ENCODE measurements at places on chromosomes 5 and 9.

DNA sequence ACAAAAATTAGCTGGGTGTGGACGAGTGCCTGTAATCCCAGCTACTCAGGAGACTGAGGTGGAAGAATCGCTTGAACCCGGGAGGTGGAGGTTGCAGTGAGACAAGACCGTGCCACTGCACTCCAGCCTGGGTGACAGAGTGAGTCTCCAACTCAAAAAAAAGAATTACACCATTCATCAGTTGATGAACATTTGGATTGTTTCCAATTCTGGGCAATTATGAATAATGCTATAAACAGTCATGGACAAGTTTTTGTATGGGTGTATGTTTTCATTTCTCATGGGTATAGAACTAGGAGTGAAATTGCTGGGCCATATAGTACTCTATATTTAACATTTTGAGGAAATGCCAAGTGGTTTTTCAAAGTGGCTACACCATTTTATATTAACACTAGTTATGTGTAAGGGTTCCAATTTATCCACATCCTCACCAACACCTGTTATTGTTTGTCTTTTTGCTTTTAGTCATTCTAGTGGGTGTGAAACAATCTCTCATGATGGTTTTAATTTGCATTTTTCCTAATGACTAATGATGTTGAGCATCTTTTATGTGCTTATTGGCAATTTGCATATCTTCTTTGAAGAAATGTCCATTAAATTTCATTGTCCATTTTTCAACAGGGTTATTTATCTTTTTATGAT is 9.0 kb upstream of the CCDC125 start:
- DNase-seq, result no peak

DNA sequence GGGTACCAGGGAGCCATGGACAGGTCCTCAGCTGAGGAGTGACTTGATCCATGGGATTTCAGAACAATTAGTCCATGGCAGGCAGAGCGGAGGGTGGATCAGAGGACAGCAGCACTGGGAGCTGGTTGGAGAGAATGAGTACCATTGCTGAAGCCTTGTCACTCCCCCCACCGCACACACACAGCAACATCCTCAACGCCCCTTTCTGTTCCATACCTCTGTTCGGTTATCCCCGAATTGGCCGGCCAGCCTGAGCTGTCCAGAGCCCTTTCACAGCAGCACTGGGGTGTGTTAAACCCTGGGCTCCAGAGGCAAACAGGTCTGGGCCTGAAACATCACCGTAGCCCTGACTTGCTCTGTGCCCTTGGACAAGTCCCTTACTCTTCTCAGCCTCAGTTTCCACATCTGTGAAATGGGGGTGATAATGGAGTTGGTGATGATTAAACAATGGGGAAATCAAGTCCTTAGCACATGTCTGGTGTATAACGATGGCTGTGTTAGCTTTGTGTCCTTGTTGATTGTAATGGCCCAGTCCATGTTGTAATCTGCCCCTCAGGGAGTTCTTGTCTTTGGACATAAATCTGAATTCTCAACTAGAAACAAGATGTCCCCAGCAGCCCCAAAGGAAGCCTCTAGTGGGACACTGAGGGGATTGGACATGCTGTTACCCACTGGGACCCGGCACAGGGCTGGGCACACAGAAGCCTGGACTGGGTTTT is 16.9 kb downstream of the GSN start:
- peak; percentile 70 for DNase-seq

GRCh38 chr9:94713436-94714215 is 12.9 kb upstream of the AOPEP start:
- no peak for DNase-seq

- DNase-seq, result no peak
Measured at GRCh38 chr5:146560205-146560812, 44.3 kb upstream of the GPR151 start.

DNA sequence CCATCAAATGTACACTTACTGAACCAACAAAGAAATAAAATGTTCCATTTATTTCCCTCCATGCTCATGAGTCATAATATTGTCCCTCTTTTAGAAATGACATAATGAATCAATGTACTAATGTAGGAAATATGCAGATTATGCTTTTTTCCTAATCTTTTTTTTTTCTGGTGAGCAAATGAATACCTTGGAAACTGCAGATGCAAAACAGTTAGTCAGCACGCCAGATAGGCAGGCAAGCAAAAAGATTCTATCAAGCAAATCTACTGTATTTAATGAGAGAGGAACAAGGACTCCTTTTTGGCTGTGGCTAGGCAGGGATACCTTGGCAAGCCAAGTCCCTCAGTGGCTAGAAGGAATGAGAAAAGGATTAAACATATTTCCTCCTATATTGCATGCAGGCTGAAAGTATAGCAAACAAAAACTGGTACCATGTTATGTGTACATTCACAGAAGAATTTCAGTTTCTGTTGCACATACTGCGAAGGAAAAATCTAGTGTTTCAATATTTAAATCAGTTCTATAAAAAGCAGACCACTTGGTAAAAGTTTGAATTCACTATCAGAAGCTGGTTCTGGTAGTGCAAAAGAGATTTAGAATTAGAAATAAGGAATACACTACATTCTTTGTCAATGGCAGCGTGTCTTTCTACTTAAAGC is 605.4 kb downstream of the TLE1 start:
- DNase-seq, result no peak

DNA sequence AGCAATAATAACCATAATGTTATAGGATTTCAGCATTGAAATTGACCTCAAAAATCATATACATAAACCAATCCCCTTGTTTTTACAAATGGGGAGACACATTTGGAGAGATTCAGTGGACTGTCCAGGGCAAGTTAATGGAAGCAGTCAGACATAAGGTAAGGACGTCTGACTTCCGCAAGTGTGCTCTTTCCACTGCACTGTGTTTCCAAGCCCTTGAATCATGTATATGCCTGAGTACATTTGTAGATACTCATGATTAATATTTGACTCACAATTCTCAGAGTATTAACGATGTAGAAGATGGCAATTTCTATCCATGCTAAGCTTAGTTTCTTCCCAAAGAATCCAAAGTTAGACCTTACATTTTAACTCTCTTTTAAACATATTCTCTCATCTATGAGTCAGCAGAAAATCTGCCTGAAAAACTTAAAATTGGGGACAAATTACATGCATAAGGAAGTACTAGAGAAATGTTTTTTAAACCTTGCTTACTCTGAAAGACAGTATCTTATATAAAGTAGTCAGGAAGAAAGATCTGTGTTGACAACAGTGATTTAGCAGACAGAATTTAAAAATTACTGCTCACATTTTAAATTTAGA is 165.3 kb downstream of the NFIB start:
- DNase-seq, result no peak

- DNase-seq, result no peak
Measured at GRCh38 chr5:179051784-179052183, 8.4 kb upstream of the ZNF354C start.

DNA sequence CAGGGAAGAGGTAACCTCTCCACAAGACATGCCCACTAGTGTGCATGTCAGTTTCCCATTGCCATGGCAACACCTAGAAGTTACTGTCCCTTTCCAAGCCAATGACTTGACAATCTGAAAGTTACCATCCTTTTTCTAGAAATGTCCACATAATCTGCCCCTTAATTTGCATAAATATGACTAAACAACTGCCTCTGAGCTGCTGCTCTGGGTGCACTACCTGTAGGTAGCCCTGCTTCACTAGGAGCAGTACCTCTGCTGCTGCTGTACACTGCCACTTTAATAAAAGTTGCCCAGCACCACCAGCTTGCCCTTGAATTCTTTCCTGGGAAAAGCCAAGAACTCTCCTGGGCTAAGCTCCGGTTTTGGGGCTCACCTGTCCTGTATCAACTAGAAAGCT is 392.4 kb downstream of the NTRK2 start:
- DNase-seq, result no peak

GRCh38 chr5:178674334-178674733 is 47.5 kb upstream of the CLK4 start:
- no peak for DNase-seq

DNA sequence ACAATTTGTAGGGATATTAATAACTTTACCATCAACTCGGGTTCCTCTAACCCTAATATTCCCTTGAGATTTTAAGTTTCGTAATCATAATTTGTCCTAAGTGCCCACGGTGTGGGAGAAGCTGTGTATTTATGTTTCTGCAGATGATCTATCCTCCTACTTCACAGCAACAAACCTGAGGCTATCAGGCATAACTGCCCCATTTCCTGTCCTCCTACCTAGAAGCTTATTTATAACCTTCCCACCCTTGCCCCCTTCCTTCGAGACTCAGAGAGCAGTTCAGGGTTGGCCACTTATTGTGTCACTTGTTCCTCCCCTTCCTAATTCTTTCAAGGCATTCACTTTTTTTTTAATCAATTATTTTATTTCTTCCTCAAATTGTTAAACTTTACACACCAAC is 29.6 kb upstream of the LCP2 start:
- no peak for DNase-seq

DNA sequence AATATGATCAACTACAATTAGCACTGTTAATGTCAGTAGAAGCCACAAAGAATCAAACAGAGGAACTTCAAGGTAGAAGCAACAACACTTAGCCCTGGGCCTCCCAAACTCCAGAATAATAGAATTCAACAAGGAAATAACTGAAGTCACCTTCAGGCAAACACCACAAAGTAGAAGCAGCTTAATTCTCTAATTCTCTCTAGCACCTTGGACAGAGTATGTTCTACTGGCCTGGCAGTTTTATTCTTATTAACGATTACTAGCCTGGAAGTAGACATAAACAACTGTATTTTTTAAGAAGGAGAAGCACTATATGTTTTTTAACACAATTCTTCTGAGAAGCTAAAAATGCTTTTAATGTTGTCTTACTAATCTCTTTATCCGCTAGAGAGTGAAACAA is 911.9 kb downstream of the DTWD2 start:
- DNase-seq, result no peak

DNA sequence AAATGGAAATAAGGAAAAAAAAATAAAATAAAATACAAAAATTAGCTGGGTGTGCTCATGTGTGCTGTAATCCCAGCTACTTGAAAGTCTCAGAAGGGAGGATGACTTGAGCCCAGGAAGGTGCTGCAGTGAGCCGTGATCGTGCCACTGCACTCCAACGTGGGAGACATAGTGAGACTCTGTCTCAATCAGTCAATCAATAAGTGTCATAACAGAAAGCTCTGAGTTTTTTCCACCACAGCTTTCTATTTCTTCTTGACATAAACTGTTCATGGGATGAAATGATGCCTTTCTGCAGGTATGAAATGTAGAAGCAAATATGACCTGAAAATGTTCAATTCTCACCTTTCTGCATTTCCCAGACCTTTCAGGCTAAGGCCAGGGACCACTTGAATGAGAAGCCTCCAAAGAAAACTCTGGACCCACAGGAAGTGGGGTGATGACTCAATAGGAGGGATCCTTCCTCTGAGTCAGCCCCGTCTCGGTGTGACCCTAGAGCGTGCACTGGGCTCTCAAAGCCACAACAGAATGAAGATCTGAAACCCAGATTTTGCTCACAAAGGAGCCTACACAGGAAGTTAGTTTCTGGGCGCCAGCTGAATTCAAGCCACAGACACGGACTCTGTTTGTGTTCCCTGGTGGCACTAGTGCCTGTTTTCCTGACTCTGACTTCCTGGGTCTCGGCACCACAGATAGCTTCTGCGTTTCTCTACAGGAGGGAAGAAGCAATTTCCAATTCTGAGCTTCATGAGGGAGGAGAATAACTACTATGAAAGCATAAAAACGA is 62.0 kb downstream of the ANKH start:
- DNase-seq, result no peak

GRCh38 chr9:98409719-98410118 is 154.3 kb upstream of the TBC1D2 start:
- DNase-seq, result peak; percentile 63

Data from cardiac septum (tissue), 1 donor.